ENCODE measurements at places on chromosomes 16 and 17.

- DNase-seq = no peak
Measured at GRCh38 chr16:66519482-66520373, 30.2 kb downstream of the TK2 start.

- no peak for DNase-seq
Measured at GRCh38 chr17:42519546-42520491, 16.2 kb upstream of the NAGLU start.

- no peak for DNase-seq
Measured at GRCh38 chr16:88065747-88066142, 114.5 kb downstream of the BANP start.

DNA sequence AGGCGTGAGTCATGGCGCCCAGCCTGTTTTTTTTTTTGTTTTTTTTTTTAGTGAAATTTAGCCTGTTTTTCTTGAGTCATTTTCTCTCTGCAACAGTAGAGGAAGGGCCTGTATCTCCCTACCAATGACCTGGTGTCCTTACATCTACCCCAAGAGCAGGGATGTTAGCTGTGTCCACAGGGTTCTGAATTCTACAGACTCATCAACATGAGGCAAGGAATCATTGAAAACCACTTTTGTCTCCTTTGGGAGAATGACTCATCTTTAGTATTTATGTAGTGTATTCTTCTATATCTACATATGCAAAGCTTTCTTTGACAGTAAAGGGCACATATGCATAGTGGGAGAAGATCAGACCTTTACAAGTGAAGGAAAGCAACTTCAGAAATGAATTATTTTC is 105.3 kb downstream of the SPECC1 start:
- DNase-seq = no peak

DNA sequence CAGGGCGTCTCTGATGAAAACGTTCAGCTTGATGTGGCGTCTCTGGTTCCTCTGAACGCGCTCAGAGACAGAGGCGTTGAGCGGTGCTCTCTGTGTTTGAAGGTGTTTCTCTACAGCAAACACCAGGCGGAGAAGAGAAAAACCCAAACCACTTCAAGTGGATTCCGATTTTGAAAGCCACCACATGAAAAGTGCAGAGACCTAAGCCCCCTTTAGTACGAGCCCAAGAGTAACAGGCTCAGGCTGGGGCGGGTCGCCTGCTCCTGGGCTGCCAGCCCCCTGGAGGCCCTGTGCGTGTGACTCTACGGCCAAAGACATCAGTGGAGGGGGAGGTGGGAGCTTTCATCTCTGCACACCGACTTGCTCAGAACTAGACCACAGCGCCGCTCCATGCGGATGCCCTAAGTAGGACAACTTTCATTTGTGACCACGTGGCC is 328.4 kb downstream of the MAF start:
- DNase-seq = peak; percentile 73

- DNase-seq = peak; percentile 65
Measured at GRCh38 chr17:3796110-3796821, 4.7 kb downstream of the ITGAE start.

DNA sequence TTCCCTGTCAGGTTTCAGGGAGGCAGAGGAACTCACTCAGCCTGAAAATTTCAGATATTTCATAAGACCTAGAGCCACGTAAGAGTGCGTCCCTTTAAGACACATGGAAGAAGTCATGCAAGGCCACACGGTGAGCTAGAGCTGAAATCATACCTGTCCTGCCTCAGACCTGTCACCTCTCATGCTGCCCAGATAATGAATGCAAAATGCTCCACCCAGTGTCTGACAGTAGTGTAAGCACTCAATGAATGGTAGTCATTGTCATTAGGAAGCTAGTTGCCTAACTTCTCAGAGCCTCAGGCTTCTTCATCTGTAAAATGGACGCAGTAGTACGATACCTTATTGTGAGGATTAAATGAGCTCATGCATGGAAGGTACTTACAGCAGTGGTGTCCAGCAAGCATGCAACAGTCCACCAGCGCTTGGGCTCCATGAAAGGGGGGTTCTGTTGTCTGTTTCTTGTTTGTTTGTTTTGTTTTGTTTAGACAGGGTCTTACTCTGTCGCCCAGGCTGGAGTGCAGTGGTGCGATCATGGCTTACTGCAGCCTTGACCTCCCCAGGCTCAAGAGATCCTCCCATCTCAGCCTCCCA is 60.7 kb downstream of the WSB1 start:
- DNase-seq = no peak

- no peak for DNase-seq
Measured at GRCh38 chr16:65116216-65116615, 5.6 kb downstream of the CDH11 start.

DNA sequence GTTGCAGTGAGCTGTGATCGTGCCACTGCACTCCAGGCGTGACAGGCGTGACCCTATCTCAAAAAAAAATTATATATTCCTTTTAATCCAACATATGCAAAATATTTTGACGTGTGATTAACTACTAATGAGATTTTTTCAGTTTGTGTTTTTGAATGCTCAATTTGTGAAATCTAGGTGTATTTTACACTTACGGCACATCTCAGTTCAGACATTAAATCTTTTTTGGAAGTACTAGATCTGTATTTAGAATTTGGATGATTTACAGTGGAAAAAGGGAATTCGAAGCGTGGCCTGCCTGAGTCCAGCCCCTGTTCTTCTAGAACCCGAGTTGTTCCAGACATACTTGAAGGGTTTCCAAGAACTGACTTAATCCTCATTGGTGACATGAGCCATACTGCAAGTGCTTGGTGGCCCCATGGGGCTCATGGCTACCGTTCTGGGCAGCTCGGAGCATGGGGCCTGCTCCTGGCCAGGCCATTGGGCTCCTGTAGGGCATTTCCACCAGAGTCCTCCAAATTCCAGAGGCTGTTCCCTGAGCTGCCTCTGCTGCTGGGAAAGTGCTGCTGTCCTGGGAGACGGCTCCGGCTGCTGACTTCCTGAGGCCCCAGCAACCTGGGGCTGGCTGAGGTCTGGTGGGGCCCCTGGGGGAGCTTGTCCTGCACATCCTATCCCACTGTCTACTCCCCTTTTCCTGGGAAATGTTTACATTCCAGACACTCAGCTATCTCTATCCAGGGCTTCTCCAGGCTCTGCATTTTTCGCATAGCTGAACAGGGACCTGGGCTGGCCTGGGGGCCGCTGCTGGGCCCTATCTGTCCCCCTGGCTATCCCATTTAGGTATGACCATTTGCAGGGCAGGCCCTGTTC is 27.2 kb downstream of the LLGL2 start:
- no peak for DNase-seq

GRCh38 chr16:48383877-48384519 is 1.2 kb downstream of the SIAH1 start:
- DNase-seq = no peak

GRCh38 chr16:66212428-66212827 is 154.1 kb upstream of the CDH5 start:
- no peak for DNase-seq

GRCh38 chr17:19939993-19940721 is 37.5 kb downstream of the AKAP10 start:
- no peak for DNase-seq

DNA sequence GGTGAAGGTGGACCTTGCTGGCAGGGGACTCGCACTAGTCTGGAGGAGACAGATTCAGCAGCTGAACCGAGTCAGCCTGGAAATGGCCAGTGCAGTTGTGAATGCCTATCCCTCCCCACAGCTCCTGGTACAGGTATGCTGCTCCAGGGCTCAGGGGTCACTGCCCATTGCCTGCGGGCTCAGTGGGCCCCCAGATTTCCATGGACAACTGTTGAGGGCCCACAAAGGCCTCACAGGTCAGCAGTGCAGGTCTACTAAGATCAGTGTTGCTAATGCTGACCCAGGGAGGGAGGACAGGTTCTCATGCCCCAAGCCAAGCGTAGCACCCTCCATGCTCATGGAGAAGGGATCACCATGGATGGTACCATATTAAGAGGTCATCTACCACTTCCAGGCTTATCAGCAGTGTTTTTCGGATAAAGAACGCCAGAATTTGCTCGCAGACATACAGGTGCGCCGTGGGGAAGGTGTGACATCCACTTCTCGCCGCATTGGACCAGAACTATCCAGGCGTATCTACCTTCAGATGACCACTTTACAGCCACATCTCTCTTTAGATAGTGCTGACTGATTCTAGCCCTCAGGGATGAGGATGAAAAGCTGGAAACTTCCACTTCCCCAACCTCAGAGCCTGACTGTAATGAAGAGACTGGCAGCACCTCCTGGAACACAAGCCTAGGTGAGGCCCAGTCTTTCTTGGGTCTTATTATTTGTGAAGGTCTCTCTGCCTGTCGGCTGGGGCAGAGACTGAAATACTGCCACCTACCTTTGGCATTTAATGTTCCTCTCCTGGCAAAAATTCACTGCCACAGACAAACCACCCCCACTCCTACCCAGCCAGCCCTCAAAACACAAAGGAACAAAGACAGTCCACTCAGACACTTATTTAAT is 7.6 kb downstream of the EME1 start:
- DNase-seq = no peak

DNA sequence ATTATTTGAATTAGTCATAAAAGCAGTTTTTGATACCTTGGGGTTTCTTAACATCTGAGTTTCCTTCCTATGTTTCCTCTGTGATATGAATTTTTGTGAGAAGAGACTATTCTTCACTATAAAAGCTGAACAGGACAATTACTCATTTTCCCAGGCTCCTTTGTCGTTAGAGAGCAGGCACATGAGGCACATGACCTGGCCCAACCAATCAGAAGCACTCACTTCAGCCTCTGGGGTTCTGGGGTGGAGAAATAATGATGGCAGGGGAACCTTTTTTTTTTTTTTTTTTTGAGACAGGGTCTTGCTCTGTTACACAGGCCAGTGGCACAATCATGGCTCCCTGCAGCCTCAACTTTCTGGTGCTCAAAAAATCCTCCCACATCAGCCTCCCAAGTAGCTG is 145.5 kb upstream of the ASIC2 start:
- no peak for DNase-seq

DNA sequence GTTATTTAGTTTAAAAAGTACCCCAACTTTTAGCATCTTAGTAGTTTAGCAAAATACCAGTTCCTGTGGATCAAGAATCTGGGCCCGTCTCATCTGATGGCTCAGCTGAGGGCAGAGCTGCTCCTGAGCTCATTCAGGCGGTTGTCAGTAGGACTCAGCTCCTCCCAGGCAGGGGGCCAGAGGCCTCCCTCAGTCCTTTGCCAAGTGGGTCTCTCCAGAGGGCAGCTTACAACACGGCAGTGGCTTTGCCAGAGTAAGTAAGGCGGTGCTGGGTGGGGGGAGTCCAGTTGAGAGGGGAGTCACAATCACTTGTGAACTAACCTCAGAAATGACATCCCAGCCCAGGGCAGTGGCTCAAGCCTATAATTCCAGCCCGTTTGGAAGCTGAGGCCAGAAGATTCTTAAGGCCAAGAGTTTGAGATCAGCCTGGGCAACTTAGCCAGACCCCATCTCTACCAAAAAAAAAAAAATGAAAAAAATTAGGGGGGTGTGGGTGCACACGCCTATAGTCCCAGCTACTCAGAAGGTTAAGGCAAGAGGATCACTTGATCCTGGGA is 81.5 kb upstream of the MED9 start:
- no peak for DNase-seq

- DNase-seq = no peak
Measured at GRCh38 chr16:55687802-55688201, 32.0 kb downstream of the SLC6A2 start.

DNA sequence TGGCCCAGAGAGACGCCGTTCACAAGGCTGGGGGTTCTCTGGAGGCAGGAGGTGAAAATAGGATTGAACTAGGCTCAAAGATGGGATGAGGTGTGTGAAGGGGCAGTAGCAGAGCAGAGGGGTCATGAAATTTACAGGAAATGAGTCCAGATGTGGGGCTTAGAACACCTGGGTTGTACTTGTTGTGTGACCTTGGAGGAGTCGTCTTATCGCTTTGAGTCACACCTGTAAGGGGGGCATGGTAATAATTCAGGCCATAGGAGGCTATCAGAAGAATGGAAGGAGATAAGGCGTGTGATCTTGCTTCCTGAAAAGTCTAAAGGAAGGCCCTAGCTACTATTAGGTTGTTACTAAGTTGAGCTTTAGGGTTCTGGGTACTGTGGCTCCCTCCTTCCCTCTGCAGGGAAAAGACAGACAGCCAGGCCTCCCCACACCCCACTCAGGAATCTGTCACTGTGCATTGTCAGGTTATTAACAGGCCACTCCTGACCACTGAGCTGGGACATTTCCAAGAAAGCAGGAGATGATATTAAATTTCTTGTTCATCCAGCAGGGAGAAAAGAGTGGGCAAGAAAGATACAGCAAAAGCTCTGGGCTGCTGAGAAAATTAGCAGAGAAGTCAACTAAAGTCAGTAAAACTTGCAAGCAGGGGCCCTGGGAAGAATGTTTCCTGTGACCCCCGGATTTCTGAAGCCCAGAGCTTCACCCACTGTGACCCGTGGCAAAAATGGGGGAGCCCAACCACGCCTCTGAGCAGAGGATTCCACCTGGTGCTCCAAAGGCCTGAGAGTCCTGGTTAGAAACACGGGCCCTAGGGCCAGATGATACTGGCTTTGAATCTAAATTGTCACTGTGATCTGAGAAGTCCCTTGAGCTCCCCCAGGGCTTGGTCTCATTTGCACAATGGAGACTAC is 6.0 kb upstream of the CDC42EP4 start:
- DNase-seq = no peak

DNA sequence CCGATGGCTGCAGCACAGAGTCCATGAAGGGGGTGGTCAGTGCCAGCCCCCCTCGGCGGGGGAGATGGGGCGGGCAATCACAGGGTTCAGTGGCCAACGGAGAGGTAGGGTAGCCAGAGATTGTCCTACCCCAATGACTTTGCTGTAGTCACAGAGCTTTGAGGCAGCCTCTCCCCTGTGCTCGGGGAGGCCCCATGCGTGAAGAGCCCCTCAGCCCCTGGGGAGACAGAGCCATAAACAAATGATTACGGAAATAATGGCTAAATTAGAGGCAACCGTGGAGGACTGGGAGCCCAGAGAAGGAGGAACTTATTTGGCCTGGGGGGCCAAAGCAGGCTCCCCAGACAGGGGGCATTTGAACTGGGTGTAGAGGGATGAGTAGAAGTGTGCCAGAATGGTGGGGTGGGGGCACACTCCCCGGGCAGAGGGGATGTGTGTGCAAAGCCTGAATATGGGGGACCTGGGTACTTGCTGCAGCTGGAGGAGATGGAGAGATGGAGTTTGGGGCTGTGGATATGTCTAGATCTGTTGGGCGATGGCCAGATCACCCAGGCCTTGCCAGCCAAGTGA is 164.8 kb downstream of the CMIP start:
- DNase-seq = no peak

DNA sequence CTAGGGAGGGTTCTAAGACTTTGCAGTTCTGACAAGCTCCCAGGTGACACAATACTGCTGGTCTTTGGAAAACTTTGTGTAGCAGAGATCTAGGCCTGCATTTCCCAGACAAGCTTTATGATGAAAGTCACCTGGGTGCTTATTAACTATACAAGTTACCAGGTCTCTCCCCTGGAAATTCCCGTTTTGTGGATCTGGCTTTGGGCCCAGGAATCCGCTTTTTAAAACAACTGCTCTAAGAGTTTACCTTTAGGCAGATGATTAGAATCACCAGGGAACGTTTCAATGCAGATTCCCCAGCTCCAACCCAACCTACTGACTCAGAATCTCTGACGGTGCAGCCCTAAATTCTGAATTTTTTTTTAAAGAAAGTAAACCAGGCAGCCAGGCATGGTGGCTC is 36.3 kb downstream of the MYH3 start:
- DNase-seq = no peak
